ENCODE measurements at places on chromosomes 3 and 15.

- DNase-seq, result no peak
These were observed 14.9 kb downstream of the SH3GL3 start for GRCh38 chr15:83462026-83462425.

GRCh38 chr3:19147905-19148767 is at the start of gene KCNH8:
TSS of gene KCNH8 (plus strand) at chr3:19148510. CDS start at chr3:19148720, 210 bp downstream.
- DNase-seq, result no peak

DNA sequence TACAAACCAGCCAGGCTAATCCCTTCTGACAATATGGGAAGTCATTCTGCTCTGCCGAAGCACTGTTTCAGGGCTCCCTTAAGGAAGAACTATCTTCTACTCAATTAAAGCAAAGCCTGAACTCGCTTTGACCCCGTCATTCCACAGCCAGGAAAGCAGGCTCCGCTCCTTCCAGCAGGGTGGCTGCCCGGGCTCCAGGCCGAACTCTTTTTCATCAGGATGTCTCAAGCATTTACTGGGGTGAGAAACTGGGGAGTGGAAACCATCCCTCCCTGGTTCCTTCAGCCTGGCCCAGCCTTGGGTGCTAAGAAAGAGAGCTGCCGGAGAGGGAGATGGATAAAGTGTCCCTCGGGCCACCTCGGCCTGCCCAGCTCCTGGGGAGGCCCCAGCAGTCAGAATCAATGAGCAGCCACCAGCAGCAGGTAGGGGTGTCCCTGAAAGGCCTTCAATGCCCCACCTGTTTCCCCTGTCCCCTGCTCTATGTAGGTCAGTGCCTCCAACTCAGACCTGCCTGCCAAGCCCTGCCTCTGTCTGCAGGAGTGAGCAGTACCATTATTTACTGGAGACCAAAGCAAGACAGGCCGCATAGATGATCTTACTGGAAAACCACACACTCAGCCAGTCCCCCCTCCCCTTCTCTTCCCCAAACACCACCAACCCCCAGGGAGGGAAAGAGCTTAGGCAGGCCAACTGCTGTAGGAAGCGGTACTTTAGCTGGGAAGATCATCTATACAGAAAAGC is 225.6 kb upstream of the TLE3 start:
- no peak for DNase-seq

- no peak for DNase-seq
These were observed 26.3 kb downstream of the CDCP1 start for GRCh38 chr3:45119824-45120358.

GRCh38 chr3:55309336-55309735 is 177.8 kb downstream of the WNT5A start:
- no peak for DNase-seq

DNA sequence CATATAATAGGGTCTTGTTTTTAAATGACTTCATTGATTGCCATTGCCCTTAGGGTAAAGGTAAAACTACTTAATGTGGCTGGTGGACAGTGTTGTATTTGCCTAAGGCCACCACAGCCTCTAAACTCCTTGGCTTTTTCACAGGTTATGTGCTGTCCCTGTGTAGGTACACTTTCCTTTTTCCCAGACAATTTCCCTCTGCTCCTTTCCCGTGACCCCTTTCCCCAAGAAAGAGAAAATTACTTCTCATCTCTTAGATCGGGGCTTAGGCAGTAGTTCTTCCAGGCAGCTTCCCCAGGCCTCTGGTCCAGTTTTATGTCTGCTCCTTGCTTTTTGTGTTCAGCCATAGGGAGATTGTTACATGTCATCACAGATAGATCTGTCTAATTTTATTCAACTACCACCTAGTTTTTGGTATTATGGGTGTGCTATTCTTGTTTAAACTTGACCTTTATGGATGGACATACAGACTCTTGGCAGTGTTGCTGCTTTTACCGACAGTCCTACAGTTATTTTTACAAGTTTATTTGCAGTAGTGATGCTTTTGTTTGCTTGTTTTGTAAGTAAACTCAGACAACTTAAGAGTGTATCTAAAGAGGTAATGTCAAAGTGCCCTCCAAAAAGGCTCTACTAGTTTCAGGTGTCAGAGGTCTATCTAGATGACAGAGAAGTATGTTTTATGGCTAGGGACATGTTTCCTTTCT is 20.5 kb upstream of the SCAANT1 start:
- DNase-seq, result no peak
